ENCODE measurements at places on chromosomes 1 and 21. TPM values are rescaled to one million over a fixed set of nuclear protein-coding genes. Genes with fewer than 3 reads are reported as not detected.
A peak's percentile ranks its signal among the peaks of the same experiment; 100 is the strongest.

Gene CD58
- 32.2 TPM for total RNA-seq

Gene PGLYRP4
- not detected for total RNA-seq

Gene SLAMF9
- not detected for total RNA-seq

Gene HSF2BP
- 0.16 TPM for total RNA-seq

DNA sequence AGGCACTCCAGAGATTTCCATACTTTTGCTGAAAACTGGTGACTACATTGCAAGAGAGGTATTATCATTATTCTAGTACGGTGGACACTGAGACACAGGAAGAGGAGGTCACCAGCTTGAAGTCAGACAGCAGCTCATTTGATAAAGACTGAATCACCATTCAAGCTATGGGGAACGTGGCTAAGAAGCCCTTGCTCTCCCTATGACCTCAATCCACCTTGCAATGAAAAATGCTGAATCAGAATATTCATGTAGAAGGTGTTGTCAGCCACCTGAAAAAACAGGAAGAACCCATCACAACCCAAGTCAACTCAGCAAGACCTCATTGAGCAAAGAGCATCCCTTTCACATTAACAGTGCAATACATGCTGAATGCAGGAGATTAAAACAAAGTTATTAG lies 59.0 kb upstream of the FGGY start:
- no peak for DNase-seq

DNA sequence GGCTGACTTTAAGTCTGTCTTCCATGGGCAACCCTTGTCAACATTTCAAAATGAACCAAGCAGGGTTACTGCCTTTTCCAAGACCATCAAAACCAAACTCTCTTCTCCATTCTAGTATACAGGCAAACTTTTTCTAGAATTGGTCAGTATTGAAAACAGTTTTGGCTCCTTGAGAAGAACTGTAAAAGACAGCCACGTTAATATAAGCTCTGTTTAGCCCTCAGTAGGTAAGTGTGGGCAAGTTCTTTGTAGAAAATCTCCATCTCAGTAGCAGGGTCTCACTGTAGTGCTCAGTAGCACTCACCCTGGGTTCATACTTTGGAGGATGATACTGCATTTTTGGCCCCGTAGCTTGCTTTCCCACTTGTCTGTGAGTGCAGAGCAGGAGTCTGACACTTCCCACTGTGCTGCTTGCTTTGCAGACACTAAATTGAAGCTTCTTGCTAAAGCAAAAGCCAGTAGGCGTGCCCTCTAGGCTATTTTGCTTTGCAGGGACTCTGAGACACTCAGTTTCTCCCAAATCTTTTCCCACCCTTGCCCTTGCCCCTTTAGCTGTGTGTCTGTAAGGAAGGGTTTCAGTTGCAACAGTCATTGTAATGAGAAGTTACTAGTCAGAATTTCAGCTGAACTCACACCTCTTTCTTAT lies 34.3 kb upstream of the CACYBP start:
- DNase-seq = no peak

DNA sequence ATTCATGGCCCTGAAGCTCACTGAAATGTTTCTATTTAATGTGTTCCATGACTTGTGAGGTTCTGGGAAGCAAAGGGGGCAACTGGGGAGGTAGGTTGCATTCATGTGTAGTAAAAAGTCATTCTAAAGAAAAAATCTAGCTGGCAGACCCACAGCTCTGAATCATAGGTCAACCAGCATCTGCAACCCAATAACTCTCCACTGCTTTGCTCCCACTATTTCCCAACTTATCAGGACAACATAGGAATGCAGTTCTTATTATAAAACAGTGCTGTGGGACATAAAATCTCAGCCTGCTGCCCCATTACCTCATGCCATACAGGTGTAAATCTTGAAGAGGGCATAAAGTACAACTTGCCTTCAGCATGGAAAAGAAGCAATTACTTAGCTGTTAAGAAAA lies 576.1 kb upstream of the PTBP2 start:
- no peak for DNase-seq

GRCh38 chr1:203072911-203073310 lies 12.9 kb downstream of the MYOG start:
- no peak for DNase-seq

DNA sequence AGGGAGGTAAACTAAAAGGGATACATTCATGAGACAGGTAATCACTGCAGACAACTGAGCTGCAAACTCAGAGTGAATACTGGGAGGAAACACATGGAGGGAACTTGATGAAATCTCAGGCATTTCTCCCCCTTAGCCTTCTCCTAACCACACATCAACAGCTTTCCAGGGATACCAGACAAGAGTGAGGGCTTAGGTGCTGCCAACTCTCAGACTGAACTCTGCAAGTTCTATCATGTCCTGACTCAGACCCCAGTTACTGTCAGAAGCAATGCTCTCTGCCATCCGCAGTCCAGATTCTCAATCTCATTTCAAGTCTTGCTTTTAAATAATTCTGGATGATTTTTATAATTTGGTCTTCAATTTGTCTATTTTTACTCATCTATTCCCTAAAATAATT lies 267.3 kb downstream of the LTN1 start:
- no peak for DNase-seq

DNA sequence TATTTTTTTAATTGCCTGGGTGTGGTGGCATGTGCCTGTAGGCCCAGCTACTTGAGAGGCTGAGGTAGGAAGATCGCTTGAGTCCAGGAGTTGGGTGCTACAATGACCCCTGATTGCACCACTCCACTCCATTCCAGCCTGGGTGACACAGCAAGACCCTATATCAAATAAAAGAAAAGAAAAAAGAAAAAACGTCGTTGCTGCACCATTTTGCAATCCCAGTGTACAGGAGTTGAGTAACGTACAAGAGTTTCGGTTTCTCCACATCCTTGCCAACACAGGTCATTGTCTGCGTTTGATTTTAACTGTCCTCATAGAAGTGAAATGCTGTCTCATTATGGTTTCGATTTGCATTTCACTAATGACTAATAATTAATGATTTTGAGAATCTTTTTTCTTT lies 7.9 kb downstream of the ZNF684 start:
- no peak for DNase-seq

DNA sequence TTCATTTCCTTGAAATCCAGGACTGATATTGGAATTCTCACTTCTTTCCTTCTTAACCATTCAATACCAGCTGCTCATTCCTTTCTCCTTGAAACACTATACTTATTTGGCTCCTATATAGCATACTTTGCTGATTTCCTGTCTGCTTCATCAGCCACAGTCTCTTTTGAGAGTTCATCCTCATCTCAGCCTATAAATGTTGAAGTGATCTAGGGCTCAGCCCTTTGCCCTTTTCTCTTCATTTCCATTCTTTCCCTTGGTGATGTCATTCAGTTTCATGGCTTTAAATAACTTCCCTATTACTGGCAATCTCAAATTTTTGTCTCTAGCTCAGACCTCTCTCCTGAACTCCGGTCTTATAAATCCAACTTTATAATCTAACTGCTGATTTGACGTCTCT lies 24.1 kb upstream of the RABGAP1L start:
- DNase-seq = no peak

DNA sequence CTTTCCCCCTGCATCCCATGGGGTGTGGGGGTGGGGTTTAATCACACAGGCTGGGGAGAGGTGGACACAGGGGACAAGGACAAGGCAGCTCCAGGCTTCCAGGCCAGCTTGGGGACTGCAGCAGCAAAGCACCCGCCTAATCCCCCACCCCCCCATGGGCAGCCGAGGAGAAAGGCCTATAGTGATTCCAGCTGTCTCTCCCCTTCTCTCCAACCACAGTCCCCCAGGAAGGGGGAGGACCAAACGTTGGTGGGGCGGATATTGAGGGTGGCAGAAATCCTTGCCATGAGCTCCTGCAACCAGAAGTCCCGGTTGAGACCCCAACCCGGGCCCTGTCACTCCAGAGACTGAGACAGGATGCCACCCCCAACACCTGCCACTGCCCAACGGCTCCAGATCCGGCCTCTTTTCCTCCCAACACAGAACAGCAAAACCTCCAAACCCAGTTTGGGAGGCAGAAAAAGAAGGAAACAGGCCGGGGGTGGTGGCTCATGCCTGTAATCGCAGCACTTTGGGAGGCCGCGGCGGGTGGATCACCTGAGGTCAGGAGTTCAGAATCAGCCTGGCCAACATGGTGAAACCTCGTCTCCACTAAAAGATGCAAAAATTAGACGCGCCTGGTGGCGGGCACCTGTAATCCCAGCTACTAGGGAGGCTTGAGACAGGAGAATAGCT lies 1.7 kb downstream of the EPHA2 start:
- DNase-seq = no peak

DNA sequence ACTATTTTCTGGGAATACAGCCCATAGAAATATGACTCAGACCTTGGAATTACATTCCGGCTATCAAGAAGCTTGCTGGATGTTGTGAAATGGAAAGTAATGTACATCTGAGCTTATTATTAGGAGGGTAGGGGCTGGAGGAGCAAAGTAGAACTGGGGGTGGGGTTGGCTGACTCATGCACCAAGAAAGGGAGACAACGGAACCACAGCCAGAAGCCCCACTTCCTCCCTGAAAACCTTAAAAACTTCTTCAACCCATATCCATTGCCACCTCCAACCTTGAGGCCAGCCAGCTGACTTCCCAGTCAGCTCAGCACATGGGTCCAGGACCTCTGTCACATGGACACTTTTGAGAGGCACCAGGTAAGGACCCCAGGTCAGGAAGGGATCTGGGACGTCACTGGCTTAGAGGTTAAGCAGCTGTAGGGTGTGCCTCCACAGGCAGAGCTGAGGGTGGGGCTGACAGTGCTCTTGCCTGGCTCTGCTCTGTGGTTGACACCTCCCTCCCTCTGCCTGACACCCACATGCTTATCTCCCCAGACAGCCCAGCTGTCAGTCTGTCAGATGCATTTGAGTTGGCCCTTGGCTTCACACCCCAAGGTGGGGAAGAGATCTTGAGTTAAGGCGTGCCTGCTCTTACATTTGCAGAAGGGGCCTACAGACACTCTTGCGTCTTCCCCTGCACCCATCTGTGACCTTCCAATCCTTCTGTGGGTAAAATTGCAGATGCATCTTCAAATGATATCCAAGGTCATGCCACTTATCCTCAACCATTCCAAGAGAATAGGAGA lies 5.7 kb upstream of the ZNF683 start:
- DNase-seq = no peak

- DNase-seq = no peak
Measured at GRCh38 chr1:172939475-172939874, 111.3 kb downstream of the TNFSF18 start.

GRCh38 chr1:56526571-56527174 lies 52.7 kb downstream of the PLPP3 start:
- no peak for DNase-seq

- DNase-seq = no peak
Measured at GRCh38 chr1:85319491-85319890, 43.1 kb upstream of the BCL10 start.

GRCh38 chr1:151898519-151898991 lies 10.8 kb downstream of the THEM4 start:
- DNase-seq = no peak

DNA sequence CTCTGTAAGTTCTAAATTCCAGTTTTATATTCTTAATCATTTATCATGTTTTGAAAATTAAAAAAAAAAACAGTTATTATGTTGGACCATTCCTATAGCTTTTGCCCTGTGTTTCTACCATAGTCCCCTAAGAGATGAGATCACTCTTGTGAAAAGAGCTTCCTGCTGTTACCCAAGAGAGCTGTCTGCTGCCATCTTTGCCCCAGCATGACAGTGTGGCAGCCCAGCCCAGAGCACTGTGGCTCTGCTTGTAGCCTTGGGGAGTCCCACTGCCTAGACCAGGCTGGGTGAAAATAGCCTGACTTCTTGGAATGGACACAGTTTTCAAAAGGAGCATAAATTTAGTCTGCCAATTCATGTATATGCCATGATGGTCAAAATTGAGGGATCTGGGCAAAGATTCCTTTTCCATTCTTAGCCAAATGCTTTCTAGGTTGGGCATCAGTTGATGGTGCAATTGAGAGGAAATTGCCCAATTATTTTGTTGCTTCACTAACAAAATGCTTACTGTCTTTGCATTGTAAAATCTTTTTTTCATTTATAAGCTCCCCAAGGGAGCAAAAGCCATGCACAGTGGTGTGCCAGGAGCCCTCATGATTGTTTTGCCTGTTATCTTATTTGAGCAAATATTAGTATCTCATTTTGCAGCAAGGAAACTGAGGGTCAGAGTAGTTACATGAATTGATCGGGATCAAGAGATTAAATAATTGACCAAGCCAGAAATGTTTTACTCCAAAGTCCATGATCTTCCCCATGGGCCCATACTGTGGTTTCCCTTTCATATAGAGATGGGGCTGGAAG lies 72.8 kb downstream of the ETS2 start:
- DNase-seq = no peak

- DNase-seq = no peak
Measured at GRCh38 chr1:150928286-150928685, 2.1 kb downstream of the SETDB1 start.

GRCh38 chr1:111139324-111139955 lies 453 bp downstream of the DRAM2 start:
- peak; percentile 40 for DNase-seq

DNA sequence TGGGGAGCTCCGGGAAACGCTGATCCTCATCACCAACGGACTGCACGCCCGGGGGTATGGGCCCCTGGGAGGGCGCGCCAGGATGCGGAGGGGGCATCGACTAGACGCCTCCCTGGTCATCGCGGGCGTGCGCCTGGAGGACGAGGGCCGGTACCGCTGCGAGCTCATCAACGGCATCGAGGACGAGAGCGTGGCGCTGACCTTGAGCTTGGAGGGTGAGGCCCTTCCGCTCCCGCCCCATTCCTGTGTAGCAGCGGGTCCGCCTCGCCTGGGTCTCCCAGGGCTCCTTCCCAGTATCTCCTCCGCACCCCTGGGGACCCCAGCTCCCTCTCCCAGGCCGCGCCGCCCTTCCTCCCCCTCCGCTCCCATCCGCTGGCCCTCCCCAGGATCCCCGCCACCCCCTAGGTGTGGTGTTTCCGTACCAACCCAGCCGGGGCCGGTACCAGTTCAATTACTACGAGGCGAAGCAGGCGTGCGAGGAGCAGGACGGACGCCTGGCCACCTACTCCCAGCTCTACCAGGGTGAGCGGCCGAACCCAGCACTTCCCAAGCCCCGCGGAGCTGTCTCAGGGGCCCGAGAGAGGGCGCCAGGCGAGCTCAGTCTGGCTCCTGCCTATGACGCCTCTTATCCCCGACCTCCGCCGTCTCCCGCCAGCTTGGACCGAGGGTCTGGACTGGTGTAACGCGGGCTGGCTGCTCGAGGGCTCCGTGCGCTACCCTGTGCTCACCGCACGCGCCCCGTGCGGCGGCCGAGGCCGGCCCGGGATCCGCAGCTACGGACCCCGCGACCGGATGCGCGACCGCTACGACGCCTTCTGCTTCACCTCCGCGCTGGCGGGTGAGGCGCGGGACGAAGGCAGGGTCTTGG lies 5.0 kb downstream of the HAPLN2 start:
- peak; percentile 60 for DNase-seq

DNA sequence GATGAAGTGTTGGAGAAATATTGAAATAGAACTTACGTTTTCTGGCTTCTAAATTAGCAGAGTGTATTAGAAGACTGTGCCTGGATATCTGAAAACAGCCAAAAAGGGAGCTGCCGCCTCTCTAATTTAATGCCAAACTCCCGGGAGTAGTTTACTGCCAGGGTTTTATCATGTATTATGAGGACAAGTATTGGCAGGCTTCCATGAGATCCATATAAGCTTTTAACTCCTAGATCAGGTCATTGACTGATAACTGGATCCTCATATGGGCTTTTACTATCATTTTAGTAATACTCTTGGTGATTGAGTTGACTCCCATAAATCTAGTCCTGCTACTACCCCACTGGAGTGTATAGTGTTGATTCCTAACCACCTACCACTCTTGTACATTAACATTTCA lies 178.4 kb upstream of the CXADR start:
- no peak for DNase-seq

GRCh38 chr1:192529031-192529755 lies 46.4 kb upstream of the RGS1 start:
- DNase-seq = no peak
